ENCODE measurements at places on chromosomes 3 and 15.

- no peak for DNase-seq
These were observed 210.4 kb upstream of the ARRDC4 start for GRCh38 chr15:97750060-97750459.

DNA sequence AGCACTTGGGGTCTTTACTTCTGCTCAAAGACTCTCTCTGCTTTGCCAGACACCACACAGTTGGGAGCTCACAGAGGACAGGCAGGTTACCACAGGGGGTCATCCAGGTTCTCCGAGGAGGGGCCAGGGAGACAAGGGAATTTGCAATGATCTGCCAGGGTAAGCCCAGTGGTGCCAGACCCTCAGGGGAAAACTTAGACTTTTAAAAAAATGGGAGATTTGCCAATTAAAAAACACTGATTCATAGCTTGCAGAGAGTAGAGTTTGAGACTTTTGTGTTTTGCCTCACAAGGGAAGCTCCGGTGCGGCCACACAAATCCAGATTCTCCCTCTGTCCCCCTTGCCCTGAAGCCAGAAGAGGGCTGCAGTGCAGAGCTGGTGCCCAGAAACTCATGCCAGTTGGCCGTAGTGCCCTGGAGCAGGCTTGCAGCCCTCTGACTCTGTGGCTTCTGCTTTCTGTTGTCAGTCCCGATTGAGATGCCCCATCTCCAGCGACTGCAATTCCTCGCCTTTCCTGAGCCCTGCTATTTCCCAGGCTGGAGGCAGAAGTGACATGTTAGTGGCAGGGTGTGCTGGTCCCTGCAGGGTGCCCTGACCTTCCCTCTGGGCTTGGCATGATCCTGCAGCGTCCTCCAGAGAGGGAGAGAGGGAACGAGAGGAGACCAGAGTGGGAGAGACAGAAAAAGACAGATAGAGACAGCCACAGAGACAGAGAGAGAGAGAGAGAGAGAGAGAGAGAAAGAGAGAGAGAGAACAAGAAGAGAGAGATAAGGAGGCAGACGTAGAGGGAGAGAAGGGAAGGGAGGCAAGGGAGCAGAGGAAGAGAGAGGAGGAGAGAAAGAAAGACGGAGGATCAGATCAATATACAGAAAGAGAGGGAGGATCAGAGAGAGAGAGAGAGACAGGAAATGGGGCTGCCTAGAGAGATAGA lies 46.0 kb downstream of the RHCG start:
- DNase-seq: no peak

GRCh38 chr3:83802801-83803200 lies 1156.0 kb upstream of the CADM2 start:
- DNase-seq: no peak

DNA sequence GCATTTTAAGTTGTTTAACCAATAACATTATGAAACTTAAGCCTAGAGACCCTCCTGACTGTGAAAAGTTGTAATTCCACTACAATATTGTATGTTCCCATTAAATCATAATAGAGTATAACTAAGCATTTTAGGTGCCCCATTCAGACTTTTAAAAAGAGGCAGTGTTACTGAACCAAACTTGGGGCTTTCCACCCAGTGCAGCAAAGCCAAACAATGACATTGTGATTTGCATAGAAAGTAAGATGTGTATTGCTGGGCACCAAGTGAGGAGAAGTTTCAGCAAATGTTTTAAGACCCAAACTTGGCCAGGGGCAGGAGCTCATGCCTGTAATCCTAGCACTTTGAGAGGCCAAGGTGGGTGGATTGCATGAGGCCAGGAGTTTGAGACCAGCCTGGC lies 706.2 kb downstream of the GRM7 start:
- DNase-seq: no peak

DNA sequence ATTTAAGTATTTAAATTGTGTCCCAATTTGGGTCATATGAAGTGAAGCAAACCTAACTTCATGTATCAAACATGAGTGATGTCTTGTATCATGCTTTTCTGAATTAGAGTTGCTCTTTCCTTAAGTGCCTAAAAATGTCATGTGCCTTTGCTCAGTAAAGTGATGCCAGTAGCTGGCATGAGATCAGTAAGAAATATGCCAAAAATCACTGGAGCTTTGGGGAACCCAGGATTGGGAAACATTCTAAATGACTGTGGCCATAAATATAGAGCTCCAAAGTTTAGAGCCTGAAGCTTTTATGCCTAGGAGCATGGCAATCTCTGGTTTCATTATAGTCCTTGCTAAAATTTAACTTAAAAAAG lies 33.8 kb downstream of the RBMS3 start:
- no peak for DNase-seq

DNA sequence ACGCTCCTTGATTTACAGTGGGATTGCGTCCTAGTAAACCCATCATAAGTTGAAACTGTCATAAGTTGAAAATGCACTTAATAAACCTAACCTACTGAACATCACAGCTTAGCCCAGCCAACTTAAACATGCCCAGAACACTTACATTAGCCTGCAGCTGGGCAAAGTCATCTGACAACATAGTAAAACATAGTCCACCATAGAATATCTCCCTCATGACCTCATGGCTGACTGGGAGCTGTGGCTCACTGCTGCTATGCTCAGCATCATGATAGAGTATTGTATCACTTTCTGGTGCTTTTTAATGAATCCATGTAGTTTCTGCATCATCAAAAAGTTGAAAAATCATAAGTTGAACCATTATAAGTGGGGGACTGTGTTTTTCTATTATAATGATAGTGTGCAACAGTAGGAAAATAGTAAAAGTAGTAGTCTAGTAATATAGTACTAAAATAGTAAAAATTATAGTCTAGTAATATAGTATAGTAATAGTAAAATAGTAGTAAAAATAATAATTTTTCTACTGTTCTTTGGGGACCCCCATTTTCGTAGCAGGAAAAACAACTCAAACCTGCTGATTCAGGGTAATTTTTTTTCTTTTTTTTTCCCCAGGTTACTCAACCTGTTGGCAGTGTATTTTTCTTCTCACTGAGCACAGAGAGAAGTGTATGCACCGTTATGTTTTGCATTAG lies 233.5 kb downstream of the MYRIP start:
- DNase-seq: no peak

GRCh38 chr3:183698318-183698751 lies 738 bp downstream of the YEATS2 start:
- DNase-seq: no peak

GRCh38 chr15:98807262-98807661 lies 158.9 kb downstream of the IGF1R start:
- no peak for DNase-seq

- no peak for DNase-seq
These were observed 7.6 kb upstream of the GRIP2 start for GRCh38 chr3:14547693-14548092.

- DNase-seq: no peak
These were observed 385.4 kb downstream of the MFSD1 start for GRCh38 chr3:159187232-159187631.

GRCh38 chr15:101142711-101143110 lies 109.1 kb downstream of the CHSY1 start:
- DNase-seq: no peak

DNA sequence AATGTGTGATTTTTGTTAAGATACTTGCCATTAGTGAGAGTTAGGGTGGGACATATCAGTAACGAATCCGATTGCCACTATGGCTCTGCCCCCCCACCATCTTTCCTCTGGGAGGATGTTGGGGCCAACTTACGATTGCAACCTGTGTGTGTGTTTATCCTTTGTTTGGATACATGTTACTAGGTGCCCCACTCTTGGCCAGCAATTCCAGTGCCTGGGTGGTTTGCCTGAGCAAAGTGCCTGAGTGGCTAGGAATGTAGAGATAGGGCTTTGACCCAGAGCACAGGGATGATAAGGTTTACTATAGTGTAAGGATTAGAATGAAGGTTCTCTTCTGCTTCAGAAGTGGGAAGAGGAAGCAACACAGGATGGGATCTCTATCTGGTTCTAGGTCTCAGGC lies 231.8 kb downstream of the TP63 start:
- no peak for DNase-seq

DNA sequence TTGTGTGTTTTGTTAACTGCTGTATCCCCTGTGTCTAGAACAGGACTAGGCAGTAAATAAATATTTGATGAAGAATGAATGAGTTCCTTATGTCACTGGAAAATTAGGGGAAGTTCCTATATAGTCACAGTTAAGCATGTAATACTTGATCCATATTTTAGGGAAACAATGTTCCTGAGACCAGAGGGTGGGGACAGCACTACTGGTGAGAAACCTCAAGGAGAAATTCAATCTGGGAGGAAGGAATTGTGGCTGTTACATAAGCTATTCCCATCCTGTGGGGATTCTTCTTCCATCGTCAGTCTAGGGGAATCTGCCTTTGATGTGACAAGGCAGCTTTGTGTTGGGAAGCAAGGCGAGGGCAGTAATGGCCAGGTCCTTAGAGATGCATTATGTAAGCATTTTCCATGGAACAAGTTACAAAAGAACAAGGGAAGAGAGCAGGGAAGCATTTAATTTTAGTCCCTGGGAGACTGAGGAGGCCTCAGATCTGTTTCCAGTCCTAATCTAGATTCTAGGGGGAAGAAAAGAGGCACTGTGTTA lies 219.3 kb upstream of the TTC14 start:
- DNase-seq: no peak

DNA sequence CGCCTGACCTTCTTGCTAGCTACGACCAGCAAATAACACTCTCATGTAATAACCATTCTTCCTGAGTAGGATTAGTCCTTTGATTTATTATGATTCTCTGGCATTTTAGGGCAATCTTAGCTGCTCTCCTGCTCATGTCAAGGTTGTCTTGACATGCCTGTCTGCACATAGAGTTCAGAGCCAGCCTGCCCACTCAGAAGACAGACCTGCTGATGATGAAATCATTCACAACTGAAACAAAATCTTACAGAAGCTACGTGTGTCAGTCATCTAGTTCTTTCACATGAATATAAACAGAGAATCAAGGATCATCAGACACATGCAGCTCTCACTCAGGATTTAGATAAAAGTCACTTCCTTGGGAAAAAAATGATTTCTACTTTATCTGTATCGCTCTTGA lies 173.6 kb upstream of the LYSMD4 start:
- no peak for DNase-seq

- no peak for DNase-seq
These were observed 408 bp downstream of the WDR82 start for GRCh38 chr3:52277972-52278509.

- no peak for DNase-seq
These were observed 11.7 kb upstream of the CP start for GRCh38 chr3:149233323-149233722.

DNA sequence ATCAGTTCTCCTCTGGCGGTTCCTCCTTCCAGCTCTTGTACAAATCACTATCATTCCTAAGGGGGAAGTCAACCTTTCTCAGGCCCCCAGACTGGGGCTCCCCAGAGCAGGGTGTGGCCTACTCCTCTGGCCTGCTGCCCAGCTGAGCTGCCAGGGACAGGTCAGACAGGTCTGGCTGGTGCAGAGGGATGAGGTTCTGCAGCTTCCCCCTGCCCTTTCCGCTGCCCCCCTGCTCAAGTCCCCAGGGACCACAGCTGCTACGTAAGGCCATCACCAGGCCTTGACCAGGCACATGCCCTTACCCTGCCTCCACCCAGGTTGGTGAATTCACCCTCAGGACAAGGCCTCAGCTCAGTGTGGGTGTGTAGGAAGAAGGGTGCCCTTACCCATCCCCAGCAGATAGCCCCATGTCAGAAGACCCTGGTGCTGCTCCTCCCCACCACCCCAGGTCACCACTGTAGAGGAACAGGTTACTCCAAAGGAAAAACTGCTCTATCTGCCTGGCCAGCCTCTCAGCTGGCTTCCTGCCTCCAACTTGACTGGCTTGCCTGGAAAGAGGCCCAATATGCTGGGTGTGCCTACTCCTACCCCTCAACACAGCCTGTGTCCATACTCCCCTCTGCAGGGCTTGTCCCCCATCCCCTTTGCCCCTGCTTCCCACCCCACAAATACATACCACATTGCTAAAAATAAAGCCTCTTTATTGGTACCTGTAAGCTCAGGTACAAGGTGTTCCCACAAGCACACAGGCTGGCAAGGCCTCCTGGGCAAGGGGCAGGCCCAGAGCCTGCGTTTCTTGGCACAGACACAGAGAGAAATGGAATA lies 12.0 kb downstream of the CSRNP1 start:
- no peak for DNase-seq

GRCh38 chr15:62545467-62546227 lies 380.6 kb upstream of the C2CD4B start:
- no peak for DNase-seq

DNA sequence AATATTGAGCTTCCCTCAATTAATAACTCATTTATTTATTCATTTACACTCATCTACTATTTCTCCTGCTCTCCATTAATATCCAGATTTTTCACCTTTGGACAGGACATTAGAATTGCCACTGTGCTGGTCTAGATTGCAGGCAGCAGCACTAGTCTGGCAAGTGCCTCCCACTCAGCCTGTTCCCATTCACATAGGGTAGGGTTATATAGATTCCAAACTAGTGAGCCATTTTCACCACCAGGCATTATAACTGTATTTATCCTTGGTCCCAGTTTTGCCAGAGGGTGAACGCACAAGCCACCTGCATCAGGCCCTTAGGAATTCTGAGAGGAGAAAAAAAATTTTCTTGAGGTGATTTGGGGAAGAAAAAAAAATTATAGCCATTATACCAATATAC lies 44.5 kb downstream of the ANAPC13 start:
- DNase-seq: no peak

DNA sequence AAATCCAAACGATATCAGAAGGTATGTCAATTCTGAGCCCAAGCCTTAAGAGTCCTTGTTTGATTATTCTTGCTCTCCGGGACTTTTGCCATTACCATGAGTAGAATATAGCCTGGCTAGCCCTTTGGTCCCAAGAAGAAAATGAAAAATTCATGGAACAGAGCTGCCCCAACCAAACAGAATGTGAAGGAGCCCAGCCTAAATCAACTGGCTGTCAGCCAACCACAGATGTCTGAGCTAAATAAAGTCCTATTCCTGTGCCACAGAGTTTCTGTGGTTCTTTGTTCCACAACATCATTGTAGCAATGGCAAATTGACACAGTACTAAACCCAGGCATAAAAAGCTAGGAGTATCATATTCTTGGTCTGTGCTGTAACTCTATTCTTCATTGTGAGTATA lies 185.2 kb downstream of the CPNE4 start:
- DNase-seq: no peak

DNA sequence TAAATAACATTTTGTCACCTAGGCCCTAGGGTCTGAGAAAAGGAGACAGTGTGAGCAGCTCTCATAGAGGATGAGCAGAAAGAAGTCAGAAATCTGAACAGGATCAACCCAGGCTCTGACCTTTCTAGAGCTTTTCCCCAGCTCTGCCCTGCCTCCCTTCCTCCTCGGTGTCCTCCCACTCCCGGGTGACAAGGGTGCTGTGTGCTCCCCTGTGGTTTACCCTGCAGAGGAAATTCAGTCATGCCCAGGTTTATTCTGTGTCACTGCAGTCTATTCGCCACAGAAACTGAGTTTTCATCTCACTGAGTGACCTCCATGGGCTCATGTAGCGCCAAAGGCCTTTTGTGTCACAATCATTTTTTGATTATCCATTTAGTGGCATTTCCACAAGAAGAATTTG lies 76.6 kb downstream of the IL12A start:
- DNase-seq: no peak

- DNase-seq: no peak
These were observed 1.3 kb downstream of the TCF12 start for GRCh38 chr15:56919609-56920366.

- no peak for DNase-seq
These were observed 258.6 kb downstream of the RORA start for GRCh38 chr15:60970246-60971170.

All from stimulated activated CD8-positive, alpha-beta memory T cell treated with anti-CD3 and anti-CD28 coated beads, Interleukin-2, amount 100 ng/mL, for 1 hour (primary cell).